Amygdala (tissue), 56 donors: ENCODE measurements at places on chromosomes 4 and X.

DNA sequence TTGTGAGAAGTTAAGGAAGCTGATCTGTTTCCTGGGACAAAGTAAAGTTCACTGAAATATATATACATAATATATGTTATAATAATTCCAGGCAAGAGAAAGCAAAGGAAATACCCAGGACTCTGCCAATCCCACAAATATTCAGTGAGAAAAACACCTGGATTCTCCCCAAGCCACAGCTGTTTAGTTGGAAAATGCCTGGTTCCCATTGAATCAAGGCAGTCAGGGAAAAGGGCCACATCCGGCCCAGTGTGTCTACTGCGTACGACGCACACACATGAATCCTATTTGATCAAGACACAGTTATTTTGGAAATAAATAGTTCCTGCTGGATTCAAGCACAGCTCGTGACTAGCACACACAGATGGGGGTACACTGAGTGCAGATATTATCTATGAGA lies 6.3 kb upstream of the DCHS2 start:
- DNase-seq: no peak

GRCh38 chr4:2179717-2180116 lies 62.2 kb downstream of the HAUS3 start:
- no peak for DNase-seq

DNA sequence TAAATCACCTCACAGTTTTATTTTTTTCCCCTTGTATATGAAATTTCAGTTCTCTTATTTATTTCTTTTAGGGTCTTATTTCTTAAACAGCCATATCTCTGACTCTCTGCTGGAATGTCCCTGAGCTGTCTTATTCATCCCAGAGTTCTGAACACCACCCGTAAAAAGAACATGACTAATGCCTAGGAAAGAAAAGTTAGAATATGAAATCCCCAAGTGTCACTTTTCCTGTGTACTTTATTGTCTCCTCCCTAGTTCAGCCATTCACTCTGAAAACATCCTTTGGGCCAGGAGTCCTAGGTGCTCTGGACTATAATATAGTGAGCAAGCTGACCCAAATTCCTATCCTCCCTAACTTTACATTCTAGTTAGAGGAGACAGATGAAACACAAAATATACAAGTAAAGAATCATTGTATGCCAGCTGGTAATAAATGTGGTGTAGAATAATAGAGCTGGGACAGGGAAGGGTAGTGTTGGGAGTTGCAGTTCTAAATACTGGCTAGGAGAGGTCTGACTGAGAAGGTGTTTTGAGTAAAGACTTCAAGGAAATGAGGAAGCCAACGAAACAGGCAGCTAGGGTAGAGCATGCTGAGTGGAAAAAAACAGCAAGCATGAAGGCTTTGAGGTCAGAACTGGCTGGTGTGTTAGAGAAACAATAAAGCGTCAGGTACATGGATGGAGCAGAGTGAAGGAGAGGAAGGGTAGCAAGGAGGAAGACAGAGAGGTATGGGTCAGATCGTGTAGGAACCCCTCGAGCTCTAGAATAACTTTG lies 40.6 kb upstream of the FTHL17 start:
- DNase-seq: no peak

DNA sequence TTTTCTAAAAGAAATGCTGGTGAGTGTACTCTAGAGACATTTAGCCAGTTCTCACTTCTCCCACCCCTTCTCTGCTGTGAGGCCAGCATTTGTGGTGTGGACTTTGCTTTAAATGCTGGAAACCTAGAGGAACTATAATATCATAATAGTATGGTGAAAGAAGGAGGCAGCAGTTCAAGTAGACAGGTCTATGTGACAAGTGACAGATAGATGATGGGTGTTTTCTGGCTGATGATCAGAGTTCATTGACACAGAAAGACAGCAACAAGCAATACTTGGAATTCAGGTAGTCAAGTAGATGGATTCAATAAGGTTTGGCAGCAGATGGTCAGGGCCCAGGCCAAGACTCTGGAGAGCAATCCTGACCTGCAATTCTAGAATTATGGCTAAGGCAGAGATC lies 317.5 kb downstream of the PCDH7 start:
- no peak for DNase-seq

GRCh38 chr4:8793571-8794160 lies 78.0 kb downstream of the HMX1 start:
- no peak for DNase-seq

DNA sequence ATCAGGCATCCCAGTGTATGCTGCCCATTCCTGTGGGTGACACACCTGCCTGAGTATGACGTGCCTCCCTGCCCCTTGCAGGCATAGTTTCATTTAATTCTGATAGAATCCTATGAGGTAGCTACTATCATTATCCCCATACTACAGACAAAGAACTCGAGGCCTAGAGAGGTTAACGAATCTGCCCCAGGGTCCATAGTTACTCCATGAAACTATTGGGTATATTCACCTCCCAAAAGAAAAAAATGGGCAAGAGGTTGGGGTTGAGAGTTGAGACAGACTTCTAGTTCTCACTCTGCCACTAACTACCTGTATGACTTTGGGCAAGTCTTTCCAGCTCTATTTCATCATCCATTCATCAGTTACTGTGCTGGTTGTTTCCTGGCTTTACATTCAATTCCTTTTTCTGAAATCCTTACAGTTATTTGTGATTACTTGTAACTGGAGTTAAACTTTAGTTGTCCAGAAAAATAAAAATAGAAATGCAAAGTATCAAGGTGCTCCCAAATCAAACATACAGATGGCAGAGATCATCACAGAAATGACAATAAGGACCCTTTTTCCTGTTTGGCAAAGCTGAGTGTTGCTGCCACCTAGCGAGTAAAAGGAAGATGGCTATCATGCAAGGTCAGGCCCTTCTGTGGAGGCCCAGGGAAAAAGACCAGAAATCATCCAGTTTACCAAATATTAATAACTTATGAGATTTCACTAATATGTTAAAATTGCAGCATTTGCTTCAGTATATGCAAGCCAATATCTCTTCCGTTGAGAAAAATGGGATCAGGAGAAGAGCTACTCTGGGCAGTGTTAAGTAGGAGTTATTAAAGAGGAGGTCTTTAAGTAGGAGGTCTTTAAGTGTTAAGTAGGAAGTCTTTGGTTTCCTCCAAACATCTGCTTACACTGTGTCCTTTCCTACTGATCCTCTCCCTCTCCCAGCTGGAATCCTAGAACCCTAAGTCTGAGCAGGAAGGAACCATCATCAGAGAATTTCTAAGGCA lies 17.1 kb upstream of the MAP7D3 start:
- no peak for DNase-seq

GRCh38 chrX:34483980-34484379 lies 173.1 kb downstream of the TMEM47 start:
- no peak for DNase-seq

DNA sequence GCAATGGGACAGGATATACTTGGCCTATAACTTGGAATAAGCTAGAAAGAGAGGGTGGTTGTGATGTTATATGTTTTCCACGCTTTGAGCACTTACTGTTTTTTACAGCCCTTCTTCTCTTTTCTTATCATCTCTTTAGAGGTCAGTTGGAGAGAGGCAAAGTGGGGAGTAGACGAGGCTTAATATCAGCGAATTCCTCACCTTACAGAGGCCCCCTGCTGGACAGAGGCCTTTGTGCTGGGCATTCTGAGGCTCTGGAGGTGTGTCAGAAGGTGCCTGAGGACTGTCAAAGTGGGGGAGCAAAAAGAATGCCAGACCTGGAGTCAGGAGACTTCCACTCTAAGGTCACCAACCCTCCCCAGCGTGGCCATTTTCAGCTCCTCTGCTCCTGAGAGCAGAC lies 42.5 kb downstream of the MAMLD1 start:
- DNase-seq: no peak

DNA sequence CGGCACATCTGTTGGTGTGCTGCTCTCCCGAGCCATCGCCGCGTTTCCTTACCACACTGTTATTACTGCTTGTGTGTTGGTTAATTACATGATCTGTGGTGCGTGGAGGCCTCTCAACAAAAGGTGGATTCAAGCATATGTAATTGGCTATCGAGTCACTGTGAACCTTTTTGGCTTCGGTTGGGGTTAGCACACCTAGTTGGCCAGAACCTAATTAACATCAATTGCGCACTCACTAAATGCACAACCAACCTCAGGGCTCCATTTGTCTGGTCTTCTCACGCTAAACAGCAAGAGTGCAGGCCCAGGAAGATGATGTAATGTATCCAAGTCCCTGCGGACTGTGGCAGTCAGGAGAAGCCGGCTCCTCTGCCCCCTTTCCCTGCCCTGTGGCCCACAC lies 17.4 kb downstream of the ENPP6 start:
- DNase-seq: no peak

GRCh38 chr4:15455290-15455689 lies 14.4 kb upstream of the CC2D2A start:
- DNase-seq: no peak

DNA sequence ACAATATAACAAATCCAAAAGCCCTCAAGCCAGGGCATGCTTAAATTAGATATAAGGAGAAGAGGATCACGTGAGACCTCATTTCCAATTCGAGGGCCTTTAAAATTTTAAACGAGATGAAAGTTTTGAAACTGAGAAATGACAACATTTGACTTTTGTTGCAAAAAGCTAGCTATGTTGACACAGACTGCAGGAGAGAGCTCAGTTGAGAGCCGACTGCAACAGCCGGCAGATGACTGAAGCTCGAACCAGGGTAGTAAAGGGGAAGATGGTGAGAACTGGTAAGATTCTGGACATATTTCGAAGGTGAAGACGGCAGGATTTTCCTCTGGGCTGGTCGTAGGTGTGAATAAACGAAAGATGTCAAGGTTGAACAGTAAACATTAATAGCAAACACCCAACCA lies 773 bp downstream of the PRMT9 start:
- DNase-seq: no peak

GRCh38 chrX:23819385-23820234 lies 36.6 kb downstream of the SAT1 start:
- no peak for DNase-seq

DNA sequence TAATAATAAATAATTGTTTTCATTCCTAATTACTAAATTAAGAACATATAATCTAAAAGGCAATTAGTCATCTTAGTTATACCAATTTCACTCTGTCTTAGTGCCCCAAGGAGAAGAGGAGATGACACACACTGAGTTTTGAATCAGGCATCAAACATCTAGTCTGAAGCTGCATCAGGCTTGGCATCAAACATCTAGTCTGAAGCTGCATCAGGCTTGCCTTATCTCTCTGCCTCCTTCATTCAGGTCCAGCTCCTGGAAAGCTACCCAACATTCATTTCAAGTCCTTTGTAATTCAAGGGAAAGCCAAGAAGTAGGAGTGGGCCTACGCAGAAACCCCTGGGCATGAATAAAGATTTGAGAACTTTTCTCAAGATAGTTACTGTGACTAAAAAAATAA lies 62.2 kb downstream of the SH3RF1 start:
- no peak for DNase-seq

- DNase-seq: no peak
These were observed 108.5 kb upstream of the WDR1 start for GRCh38 chr4:10225096-10225495.

GRCh38 chr4:112765317-112765974 lies 128.5 kb downstream of the LARP7 start:
- DNase-seq: no peak

DNA sequence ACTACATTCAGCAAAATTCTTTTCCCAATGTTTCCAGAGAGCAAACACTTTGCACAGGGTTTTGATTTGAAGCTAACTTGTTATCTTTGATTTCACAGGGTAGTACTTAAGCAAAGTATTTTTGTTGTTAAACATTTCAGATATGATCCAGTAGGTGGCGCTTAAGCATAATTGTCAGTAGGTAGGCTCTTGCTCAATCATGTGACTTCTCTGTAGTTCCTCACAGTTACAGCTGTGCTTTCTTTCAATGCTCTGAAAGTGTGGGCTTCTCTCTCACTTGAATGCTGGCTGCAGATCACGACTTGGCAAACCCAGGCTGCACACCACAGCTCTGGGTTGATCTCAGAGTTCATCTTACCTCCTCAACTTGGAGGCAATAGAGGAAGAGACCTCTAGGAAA lies 1016.5 kb downstream of the SH3BGRL start:
- DNase-seq: no peak

DNA sequence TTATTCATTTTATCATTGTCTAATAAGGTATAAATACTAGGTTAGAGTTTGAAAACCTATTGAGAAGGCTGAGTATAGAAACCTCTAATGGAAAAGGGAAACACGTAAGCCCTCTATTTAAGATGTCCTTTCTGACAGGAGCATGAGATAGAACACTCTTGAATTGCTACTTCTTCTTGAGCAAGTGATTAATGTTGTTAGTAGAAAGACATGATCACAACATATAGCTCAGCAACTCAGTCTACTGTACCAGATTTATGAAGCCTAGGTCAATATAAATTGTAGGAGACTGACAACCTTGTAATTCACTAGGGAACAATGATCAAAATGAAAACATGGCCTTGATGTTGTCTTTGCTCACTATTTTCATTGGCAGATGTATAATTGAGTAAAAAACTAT lies 189.7 kb downstream of the ANTXR2 start:
- DNase-seq: no peak

GRCh38 chr4:152579916-152580315 lies 44.0 kb upstream of the FBXW7 start:
- DNase-seq: no peak

- DNase-seq: no peak
These were observed 62.9 kb upstream of the SMAD1 start for GRCh38 chr4:145418739-145419138.

- no peak for DNase-seq
These were observed 40.6 kb downstream of the ARHGAP10 start for GRCh38 chr4:147772459-147772969.

DNA sequence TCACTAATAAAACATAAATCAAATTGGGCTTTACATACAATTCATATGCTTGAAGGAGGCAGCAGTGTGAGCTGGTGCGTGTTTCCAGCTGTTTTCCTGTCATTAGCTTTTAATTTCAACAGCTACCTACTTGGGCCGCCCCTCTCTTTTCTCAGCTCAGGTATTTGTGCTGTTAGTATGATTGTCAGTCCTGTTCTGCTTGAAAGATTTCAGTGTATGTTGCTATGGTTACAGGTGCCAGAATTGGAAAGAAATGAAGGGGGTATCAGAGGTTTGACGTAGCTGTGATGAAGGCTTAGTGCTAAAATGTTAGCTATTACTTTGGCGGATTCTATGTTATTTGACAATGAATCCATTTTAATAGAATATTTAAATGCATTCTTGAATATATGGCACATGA lies 440.3 kb downstream of the ZIC3 start:
- no peak for DNase-seq

DNA sequence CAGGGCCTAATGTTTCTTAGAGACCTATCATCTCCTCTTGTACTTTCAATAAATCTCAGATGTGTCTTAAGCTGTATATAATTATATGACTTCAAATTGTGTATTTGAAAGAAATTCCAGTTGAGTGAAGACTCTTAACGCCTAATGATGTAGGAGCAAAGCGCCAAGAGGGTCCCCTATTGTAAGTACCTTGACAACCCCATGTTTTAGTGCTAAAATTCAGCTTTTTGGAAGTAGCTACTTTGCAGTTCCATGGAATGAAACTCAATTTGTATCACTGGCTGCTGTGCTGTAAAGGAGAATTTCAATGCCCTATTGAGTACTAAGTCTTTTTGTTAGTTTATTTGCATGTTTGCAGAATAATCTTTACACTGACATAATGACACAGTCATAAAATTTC lies 1826.6 kb upstream of the AGA start:
- DNase-seq: no peak
